ENCODE measurements at places on chromosomes 2 and 18.

DNA sequence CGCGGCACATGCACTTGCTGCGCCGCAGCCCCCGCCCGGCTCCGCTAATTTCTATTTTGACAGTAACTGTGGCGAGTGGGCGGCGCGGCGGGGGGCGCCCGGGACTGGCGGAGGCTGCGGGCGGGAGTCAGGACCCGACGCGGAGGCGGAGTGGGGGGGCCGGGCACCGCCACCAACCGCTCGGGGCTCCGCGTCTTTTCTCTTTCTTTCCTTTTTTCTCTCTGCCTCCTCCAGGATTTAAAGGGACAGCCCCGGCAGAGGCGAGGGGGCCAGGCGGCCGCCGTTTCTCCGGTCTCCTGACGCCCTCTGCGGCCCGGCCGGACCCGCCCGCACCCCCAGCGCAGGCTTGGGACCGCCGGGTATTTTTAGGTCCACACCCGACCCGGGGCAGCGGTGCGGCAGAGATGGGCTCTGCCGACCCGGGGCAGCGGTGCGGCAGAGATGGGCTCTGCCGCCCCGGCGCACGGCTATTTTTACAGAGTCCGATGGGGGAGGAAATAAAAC lies 460 bp upstream of the ZBTB7C start:
- DNase-seq, result peak; percentile 56

DNA sequence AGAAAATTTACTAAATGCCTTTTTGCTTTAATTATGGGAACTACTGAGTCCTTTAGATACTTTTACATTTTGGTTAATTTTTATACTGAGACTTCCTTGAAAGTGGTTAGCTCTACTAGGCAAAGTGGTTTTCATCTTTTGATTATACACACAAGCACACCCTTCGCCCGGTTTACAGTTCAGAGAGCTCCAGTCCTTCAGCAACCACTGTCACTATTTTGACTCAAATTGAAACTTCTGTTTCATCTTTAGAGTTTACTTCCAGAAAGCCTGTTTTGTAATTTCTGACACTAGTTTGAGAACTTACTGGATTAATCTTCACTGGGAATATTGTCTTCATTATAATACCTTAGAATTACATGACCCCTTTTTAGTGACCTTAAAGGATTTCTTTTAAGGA lies 140.3 kb upstream of the FOSL2 start:
- DNase-seq, result no peak

DNA sequence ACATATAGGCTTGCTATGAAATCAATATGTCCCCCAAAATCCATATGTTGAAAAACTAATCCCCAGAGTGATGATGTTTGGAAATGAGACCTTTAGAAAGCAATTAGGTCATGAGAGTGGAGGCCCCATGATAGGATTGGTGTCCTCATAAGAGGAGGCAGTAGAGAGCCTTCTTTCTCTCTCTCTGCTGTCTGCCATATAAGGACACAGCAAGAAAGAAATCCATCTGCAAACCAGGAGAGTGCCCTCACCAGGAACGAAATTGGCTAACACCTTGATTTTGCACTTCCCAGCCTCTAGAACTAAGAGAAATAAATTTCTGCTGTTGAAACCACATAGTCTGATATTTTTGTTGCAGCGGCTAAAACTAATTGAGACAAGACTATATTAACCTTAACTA lies 89.5 kb downstream of the NBAS start:
- DNase-seq, result no peak

GRCh38 chr2:3041841-3042600 lies 335.6 kb downstream of the EIPR1 start:
- no peak for DNase-seq

DNA sequence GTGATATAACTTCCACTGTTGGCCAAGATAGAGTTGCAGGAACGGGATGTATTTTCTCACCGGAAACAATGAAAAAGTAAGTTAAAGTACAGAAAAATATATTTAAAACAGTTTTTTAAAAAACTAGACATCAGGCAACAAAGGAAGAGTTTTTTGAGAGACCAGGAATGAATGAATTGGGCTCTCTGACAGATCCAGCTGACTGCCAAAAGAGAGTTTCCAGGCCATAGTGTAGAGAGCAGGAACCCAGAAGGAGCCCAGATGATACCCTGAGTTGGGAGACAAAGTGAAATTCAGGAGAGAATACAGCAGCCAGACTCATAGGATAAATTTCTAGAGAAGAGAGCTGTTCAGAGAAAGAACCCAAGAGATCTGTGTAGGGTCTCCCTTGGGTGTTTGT lies 362.6 kb upstream of the SMIM21 start:
- DNase-seq, result no peak

- no peak for DNase-seq
These were observed 53.1 kb downstream of the ASB1 start for GRCh38 chr2:238479847-238480246.

DNA sequence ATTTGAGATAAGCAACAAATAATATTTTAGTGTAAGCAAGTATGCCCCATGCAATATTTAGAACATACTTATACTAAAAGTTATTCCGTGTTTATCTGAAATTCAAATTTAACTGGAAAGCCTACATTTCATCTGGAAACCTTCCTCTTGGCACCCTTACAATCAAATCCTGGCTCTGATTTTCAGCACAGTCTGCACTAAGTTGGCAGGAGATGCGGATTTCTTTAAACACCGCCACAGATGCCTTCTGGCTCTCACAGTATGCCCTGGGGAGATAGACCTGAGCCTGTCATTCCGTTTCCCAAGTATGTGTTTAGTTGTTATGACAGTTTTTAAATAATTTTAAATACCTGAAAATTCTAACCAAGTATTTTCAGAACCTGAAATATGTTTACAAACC lies 7.3 kb upstream of the MLPH start:
- no peak for DNase-seq

DNA sequence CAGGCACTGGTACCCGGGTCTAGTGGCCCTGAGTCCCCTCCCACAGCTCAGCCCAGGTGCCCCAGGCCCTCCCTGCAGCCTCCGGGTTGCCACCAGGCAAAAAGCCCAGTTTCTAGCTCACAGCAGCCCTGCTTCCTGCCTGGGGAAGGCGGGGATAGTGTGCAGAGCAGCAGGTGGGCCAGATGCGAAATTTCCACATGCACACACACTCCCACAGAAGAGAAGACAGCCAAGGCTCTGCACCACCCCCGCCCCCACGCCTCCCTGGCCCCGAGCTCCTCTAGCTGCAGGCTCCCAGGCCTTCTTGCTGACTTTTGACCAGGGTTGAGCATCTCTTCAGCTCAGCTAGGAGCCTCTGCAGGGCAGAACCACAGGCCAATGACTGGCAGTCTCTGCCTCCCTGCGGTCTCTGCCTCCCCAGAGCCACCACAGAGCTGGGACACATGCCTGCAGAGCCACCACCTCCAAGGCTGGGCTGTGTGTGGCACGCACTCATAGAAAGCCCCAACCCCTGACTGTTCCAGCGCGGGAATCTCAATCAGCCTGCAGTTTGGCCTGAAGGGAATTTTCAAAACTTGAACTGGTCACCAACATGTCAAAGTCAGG lies 7.2 kb downstream of the SLC66A2 start:
- DNase-seq, result no peak

DNA sequence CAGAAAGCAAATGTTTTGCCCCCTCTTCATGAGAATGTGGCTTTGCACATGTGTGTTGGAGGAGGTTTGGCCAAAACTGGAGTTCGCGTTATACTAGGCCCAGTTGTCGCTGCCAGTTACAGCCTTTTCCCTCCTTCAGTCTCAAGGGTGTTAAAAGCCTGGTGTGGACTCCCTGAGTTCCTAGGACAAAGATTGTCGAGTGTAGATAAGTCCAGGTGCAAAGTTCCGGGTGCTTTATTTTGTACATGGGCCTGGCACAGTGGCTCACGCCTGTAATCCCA lies 542 bp upstream of the RNF103 start:
- no peak for DNase-seq

GRCh38 chr2:218000136-218000535 lies 2.7 kb downstream of the TNS1 start:
- no peak for DNase-seq

GRCh38 chr18:7607540-7608173 lies 40.5 kb downstream of the PTPRM start:
- no peak for DNase-seq

DNA sequence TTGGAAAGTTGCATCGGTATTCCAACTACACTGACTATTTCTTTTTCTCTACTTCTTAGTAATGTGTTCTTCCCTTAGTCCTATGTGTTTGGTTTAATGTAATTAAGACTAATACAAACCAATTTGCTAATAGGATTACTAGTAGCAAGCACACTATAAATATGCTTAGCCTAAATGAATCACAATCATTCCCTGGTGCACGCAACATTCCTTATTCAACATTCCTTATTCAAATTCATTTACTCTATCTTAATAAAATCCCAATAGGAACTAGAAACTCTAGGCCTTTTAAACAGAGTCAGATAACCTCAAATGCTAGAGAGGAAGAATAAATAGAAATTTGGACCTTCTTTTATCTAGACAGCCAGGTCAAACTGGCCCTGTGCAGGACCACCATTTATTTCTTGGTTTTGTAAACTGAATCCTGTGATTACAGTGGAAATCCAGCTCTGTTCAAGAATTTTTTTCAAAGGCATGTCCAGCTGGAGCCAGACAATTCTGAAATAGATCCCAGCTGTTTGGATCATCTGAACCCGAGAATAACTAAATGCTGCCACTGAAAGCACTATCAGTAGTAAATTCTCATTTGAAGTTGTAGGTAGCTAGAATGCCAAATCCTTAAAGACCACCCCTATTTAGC lies 103.1 kb downstream of the PPP1R1C start:
- no peak for DNase-seq

DNA sequence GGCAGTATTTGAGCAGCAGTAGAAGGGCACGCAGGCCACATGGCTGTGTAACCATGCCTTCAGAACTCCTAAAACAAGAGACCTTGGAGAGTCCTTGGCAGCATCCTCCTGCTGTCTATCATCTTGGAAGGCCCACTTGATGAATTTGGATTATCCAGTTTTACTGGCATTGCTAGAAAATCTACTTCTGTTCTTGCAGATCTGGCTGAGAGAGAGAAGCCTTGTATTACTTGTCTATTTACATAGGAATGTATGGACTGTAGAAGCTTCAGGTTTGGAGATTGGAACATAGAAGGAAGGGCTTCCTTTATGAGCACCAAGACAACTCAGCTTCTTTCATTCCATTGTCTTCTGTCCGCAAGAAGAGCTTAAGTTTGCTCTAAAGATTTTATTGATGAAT lies 16.1 kb upstream of the GPBAR1 start:
- DNase-seq, result no peak

GRCh38 chr2:161857920-161858319 lies 216.1 kb downstream of the DPP4 start:
- DNase-seq, result no peak

DNA sequence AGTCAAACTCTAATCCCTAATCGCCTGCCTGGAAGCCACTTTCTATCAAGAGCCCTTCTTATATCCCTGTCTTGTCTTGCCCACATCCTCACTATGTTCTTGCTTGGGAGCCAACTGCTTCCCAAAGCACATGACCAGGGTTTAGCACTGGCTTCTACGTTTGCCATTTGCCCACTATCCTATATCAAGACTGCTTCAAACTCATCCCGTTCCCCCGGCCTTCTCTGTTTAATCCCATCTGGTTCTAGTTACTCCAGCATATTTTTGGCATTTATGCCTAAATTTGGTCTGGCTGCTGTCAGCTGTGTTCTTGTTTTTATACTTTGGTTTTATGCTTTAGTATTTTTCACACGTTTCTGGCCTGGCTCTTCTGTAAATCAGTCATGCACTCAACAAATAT lies 40.2 kb downstream of the POLR1A start:
- DNase-seq, result no peak

DNA sequence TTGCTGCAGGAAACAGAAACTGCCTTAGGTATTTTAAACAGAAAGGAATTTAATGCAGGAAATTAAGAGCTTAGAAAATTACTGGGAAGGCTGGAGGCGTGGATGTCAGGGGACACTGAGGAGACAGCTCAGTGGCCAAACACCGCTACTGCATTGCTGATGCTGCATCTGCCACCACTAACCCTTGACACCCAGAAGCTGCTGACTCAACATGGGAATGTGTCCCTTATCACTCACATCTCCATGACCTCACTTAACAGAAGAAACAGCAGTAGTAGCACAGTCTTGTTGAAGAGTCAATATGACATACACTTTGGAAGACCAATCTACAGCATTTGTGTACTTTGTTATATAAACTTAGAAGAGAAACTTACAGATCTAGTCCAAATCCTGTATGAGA lies 906.1 kb downstream of the SLC4A3 start:
- DNase-seq, result no peak

DNA sequence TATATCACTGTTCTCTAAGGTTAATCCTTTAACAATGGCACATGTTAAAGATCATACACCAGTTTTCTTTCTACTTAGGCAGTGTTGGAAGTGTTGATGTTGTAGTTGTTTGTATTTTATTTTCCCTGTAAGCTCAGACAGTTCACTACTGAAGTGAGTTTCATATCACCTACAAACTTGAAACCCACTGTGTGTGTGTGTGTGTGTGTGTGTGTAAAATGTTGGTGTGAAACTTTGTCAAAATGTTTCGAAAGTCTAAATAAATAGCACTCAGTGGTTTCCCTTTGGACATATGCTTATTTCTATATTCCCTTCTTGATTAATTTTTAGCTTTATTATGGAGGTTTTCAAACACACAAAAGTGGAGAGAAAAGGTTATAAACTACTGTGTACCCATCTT lies 79.8 kb upstream of the CAVIN2 start:
- no peak for DNase-seq

DNA sequence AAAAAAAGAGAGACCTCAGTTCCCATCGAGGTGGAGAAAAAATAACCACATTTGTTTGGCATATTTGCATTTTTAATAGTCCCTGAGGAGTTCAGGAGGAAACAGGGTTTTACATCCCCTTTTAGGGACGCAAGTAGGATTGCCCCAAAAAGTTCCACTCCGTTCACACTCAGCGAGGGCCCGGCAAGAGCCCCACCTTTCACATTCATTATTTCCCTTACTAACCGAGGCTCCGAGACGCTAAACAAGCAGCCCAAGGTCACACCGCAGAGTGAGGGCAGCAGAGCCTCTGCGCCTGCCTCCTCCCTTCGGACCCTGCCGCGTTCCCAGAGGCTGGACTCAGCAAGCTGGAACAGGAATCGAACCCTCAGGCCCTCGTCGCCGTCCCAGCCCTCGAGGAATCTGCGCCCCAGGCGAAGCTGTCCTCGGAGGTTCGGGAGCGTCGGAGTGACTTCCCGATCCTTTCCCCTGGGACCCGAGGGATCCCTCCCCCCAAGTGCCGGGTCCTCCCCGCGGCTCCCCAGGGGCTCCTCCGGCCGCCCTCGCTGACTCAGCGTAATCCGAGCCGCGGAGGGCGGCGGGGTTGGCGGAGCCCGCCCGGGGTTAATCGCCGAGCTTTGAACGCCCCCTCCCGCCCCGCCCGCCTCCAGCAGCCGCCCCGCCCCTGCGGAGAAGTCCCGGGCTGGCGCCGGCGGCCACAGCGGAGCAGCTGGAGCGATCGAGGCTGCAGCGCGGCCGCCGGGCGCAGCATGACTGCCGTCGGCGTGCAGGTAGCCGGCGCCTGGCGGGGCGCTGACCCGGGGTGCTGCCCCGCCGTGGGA lies at the start of gene TMEM37:
Gene TMEM37, plus strand, starts transcription at position 700 of the 821 bp plus-strand sequence. Its CDS starts 50 bp downstream, at position 750.
- DNase-seq, result no peak
